NCI-H1092 (cell line): ENCODE measurements at places on chromosomes 1 and 21.

- no peak for DNase-seq
These were observed 142.3 kb downstream of the VPS13D start for GRCh38 chr1:12372180-12372579.

DNA sequence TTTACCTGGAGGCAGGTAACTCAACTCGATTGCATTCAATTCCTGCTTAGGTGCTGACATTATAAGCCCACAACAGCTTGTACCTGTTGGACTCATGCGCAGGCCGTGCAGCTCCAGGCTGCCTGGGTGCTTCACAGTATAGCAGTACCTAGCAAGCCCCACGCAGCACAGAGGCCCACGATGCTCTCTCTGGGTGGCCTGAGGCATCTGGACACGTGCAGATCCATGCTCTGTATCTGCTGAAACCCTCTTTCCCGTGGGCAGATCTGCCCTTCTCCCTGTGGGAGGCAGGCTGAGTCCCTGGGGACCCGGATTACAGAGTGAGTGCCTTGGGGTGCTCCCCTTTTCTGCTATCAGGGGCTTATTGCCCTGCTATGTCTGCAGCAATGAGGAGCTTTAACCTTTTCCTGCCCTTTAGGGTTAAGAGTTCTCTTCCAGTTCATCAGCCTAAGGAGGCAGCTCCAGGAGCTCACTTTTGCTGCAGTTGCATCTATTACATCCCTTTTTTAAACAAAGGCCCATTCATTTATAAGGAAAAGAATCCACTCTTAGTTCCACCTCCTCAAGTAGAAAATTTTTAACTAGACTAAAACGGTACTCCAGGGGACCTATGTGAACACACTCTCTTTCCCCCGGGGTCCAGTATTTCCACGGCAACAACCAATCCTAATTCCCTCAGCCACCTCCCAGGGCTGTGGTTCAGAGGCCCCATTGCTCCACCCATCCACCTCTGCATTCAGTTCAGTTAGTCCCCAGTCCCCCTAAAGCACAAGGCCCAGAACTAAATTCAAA is 19.3 kb downstream of the ITPKB start:
- DNase-seq, result no peak

GRCh38 chr1:231817801-231818200 is 191.2 kb downstream of the DISC1 start:
- no peak for DNase-seq

GRCh38 chr1:94327001-94327690 is 89.8 kb upstream of the ARHGAP29 start:
- DNase-seq, result no peak

DNA sequence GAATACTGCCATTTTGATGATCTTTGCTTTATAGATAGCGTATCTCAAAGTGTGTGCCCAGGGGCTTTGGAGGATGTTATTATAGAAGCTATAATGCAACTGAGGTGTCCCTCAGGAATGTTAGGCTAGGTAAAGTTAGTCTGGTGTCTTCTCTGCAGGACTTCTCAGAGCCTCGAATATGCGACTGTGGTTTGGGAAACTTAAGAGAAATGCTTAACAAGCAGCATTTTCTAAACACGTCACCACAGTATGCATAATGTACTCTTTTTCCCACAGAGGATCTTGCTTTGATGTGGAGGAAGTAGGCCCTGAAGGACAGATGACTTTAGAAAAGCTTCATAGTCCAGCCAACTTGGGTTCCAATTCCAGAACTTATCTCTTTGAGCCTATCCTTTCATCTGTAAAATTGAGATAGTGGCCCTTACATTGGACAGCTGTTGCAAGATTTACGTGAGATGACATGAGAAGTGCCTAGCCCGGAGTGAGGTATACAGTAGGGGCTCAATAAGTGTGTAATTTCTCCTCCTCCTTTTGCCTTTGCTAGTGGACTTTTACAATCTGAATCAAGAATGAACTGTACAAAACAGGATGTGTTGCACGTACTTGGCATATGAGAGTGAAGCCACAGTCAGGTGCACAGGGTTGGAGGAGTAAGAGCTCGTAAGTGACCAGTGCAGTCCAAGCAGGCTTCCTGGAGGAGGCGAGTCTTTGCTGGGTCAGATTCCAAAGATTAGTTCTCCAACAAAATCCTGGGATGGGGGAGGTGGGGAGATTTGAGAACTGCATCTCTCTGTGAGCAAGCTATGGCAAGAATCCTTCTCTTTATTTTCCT is 29.7 kb upstream of the TRABD2B start:
- DNase-seq, result no peak
